Activated naive CD8-positive, alpha-beta T cell treated with anti-CD3 and anti-CD28 coated beads, Interleukin-2, amount 50 U/mL, for 16 hours (primary cell): ENCODE measurements at places on chromosomes 13 and 19.

- no peak for DNase-seq
Measured at GRCh38 chr19:11868188-11868587, 19.4 kb upstream of the ZNF69 start.

GRCh38 chr13:27971236-27971645, 2.1 kb upstream of the CDX2 start:
- no peak for DNase-seq

DNA sequence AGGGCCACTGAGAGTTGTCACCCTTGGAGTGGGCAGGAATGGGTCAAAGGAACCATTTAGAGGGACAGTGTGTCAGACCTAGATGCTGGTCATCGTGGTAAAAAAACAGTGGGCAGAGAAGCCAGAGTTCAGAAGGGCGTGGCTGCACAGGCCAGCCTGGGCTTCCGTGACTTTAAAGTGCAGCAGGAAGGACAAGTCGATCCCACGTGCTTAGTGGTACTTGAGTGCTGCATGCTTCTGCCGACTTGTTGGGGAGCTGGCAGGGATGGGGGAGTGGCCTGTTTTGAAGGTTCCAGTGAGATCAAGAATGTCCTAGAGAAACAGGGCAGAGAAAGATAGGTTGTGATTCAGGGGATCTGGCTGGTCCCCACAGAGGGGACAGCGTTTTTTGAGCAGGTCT, 17.0 kb downstream of the LYL1 start:
- no peak for DNase-seq

DNA sequence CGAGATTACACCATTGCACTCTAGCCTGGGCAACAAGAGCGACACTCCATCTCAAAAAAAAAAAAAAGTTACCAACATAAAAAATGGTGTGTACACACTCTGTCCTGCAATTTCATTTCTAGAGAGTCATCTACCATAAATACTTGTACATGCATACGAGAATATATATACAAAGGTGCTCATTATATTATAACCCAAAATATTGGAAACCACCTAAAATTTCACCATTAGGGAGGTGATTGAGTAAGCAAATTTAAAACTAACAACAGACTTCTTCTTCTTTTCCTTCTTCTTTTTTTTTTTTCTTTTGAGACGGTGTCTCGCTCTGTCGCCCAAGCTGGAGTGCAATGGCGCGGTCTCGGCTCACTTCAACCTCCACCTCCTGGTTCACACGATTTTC, 7.4 kb upstream of the C5AR1 start:
- DNase-seq: no peak

DNA sequence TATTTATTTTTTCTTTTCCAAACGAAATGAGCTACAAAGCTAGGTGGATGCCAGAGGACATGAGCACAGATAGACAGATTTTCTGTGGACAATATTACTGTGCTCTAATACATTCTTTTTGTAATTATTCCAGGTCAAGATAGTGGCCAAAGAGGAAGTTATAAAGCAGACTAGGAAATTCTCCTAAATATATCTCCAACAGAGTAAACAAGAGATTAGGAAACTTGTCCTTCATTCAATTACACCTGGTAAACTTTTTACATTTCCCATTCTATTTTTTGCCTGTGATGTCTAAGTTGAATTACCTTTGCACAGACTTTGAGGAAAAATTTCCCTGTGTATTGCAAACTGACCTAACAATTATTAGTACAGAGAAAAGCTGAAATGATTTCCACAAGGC, 905.5 kb upstream of the PCDH20 start:
- DNase-seq: no peak

DNA sequence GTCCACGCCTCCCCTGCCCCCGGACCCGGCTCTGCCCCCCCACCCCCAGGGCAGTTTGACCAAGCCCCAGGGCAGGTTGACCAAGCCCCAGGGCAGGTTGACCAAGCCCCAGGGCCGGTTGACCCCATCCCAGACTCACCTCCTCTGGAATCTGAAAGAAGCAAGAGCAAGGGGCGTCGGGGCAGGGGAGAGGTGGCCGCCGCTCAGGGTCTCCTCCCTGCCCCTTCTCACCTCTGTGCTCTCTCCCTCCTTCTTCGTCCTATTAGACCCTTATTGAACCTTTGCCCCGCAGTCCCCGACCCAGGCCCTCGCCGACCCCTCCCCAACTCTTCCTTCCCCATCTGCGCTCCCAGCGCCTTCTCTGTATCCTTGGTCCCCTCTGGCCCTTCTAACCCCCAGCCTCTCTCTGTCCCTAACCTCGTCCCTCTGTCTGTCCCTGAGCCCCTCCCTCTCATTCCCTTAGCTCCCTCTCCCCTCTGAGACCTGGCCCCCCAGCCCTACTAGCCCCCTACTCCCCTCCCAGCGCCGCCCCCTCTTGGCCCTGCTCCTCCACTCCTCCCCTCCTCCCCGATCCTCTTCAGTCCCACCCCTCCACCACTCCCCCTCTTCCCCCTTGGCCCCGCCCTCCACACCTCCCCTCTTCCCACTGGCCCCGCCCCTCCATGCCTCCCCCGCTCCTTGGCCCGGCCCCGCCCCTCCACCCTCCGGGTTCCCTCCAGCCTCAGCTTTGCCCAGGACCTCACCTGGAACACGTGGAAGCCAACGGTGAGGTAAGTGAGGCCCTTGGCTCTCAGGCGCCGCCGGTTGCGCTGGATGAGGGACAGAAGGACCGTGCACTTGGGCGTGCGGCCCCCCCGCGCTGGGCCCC, 7.6 kb downstream of the CAPN12 start:
- peak; percentile 37 for DNase-seq

DNA sequence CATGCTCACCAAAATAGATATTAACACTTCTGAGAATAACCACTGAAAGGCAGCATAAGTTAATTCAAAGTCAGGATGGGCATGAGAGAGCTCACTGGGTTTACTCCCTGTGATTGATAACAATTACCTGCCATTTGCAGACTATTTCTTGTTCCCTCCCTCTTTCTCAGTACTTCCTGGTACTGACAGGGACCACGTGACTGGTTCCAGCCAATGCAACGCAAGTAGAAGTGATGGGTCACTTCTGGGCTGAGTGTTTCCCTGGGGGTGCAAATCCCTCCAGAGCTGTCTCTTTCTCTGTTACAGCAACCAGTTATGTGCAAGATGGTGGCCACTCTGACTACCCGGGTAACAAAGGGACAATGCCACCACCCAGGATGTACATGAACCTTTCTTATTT, 118.8 kb downstream of the EFNB2 start:
- no peak for DNase-seq

GRCh38 chr13:45781553-45782326, 69.8 kb downstream of the SIAH3 start:
- no peak for DNase-seq

DNA sequence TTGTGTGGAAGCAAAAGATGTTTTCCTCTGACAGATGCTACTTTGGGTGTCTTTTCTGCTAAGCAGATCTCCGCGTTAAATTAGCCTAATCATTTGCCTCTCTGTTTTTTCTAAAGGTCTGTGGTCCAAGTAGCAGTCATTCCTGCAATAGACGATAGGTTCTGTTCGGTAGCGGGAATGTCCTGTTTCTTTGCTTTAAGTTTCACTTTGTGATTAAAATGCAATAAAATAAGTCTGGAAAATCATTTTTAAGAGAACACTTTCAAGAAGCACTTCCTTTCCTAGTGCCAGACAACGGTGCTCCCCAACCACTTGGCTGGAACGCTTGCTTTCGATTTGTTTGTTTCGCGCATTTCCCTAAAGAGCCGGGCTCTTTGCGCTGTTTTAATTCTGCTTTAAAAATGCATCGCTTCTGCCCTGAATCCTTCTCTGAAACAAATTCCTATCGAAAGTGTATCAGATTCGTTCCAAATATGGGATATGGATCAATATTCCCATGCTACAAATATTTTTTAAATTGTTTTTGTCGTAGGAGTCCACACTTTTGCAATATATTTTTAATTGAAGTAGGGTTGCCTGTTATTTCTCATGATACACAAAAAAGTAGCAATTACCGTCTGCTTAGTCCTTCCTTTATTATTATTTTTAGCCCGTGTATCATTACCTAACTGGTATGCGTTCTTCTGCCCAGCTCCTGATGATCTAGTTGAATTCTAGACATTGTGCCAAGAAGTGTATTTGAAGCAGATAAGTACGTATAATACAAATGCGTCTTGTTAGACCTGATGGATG, 14.2 kb downstream of the ZIC2 start:
- no peak for DNase-seq

GRCh38 chr19:50705422-50706019, 14.1 kb downstream of the SHANK1 start:
- no peak for DNase-seq

DNA sequence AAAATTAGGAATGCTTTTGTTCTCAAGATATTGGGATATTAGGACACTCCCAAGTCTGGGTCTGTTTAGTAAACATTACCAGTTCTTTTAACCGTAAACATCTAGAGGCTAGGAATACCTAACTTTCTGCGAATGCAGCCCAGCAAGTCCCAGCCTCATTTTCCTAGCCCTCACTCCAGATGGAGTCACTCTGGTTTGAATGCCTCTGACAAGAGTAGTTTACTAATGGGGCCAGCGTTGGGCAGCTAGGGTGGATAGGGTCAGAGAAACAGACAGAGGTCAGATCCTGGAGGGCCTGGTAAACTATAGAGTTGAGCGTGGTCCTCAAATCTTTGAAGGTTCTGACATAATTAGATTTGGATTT, 53.6 kb downstream of the WDFY2 start:
- DNase-seq: no peak

DNA sequence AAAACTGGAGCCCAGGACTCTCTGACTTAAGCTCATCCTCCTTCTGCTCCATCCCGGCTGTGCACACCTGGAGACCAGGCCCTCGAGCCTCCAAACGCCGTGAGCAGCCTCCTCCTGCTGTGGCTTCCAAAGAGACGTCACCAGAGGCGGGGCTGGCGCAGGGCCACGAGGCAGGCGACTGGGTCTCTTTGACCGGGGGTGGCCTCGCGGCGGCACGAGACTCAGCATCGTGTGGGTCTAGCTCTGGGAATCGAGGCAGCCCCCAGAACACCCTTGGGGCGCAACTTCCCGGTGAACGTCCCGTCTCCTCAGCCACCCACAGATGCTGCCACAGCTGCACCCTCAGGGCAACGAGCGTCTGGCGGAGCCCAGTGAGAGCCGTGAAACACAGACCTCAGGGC, 22.8 kb downstream of the RASA3 start:
- DNase-seq: no peak

- no peak for DNase-seq
Measured at GRCh38 chr13:48901781-48902180, 73.9 kb upstream of the FNDC3A start.

DNA sequence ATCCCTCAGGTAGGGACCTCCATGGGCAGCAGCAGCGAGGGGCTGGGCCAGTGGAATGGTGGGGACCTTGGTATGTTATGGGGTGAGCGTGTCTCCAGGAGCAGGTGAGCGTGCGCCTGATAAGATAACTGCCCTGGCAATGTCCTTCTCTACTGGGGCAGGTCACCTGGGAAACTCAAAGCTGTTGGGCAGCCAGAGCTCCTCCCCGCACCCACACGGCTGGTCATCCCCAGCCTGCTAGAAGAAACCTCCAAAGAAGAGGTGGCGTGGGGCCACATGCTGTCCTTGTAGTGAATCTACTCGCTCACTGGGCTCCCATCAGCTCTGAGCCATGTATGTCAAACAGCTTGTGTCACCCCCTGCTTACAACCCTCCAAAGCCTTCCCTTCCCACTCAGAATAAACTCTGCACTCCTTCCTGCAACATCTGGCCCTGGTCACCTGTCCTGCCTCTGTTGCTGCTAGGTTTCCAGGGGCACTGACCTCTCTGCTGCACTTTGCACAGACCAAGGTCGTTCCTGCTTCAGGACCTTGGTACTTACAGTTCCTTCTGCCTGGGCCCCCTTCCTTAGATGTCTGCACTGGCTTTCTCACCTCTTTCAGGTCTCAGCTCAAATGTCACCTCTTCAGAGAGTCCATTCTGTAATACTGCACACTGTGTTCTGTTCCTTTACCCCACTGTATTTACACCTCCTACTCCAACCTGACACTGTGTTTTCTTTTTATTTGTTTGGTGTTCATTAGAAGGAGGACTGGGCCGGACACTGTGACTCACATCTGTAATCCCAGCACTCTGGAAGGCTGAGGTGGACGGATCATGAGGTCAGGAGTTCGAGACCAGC, 1.8 kb upstream of the ATP4A start:
- no peak for DNase-seq

DNA sequence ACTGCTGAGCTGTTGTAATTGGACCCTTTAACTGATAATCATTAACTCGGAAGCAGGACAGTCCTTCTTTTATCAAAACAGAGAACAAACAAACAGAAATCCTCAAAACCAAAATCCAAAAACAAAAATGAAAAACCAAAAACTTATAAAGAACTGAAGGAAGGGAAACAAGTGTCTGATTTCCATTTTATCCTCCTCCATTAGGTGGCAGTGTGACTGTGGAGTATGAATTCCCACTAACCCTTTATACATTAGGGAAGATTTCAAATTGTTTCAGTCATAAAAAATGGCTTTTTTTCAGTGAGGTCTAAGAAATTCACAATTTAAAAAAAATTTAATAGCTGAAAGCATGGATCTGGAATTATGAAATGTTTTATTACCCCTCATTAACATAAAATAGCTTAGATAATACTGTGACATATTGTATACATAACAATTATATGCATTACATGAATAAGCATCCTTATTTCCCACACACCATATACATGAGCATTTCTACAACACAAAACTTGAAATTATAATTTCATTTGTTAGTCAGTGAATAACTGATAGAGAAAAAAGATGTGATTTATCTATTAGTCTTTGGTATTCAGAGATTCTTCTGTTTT, 1074.3 kb upstream of the PCDH9 start:
- no peak for DNase-seq

DNA sequence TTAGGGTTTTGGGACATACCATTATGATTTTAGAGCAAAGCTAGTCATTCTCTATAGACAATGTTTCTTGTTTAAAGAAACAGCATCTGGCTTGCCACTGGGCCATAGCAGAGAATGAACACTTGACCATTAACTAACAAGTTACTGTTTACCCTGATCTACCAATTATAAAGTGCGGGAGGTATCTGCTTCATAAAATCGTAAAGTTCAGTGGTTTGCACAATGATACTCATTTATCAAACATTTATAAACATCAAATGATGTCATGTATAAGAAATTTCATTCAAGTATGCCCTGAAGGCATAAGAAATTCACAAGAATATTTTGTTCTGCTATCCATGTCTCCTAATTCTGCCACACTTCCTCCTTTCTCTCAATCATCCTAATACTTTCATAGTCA, 139.2 kb downstream of the PCDH20 start:
- no peak for DNase-seq
